Uterine smooth muscle cell (primary cell): ENCODE measurements at places on chromosomes 6 and 20. TPM values are rescaled to one million over a fixed set of nuclear protein-coding genes. Genes with fewer than 3 reads are reported as not detected.

Gene CLDN20
- total RNA-seq: not detected in 2 replicates

Gene C6orf89
- total RNA-seq: 37.5 and 47.1 TPM in 2 replicates

Gene MCCD1
- total RNA-seq: not detected in 2 replicates

Gene LAMA2
- 58.3 and 109 TPM in 2 replicates for total RNA-seq

Gene BHLHE23
- total RNA-seq: not detected in 2 replicates

Gene RGS17
- 27.5 and 35.9 TPM in 2 replicates for total RNA-seq

Gene NMBR
- total RNA-seq: 0.11 and 0.12 TPM in 2 replicates

Gene MAP7
- total RNA-seq: 0.44 and 1.4 TPM in 2 replicates

Gene PRR18
- total RNA-seq: 0.12 TPM in 1 of 2 replicates, not detected in the other

Gene CST2
- not detected in 2 replicates for total RNA-seq

Gene NNAT
- 1.2 and 1.8 TPM in 2 replicates for total RNA-seq

Gene SPATA2
- 1.1 and 1.2 TPM in 2 replicates for total RNA-seq

Gene MAPK13
- 28.2 and 34.1 TPM in 2 replicates for total RNA-seq

Gene VGLL2
- total RNA-seq: not detected in 2 replicates

Gene NDUFAF4
- 7.4 and 12.0 TPM in 2 replicates for total RNA-seq

Gene GNMT
- 0.25 TPM in 1 of 2 replicates, not detected in the other for total RNA-seq

Gene CST4
- total RNA-seq: 0.22 and 0.75 TPM in 2 replicates

Gene GTSF1L
- total RNA-seq: not detected in 2 replicates

Gene ZNF165
- total RNA-seq: 0.25 and 0.77 TPM in 2 replicates

Gene SLC4A11
- 0.33 and 0.75 TPM in 2 replicates for total RNA-seq

Gene PPDPF
- total RNA-seq: 22.7 and 36.0 TPM in 2 replicates
